Panc1 (cell line): ENCODE measurements at places on chromosomes 6 and 20.
A peak's percentile ranks its signal among the peaks of the same experiment; 100 is the strongest.

- peak; percentile 15 for DNase-seq
These were observed 5.2 kb downstream of the SLC35D3 start for GRCh38 chr6:136927292-136927691.

GRCh38 chr6:157877573-157878438 lies 54.8 kb downstream of the SNX9 start:
- no peak for DNase-seq

DNA sequence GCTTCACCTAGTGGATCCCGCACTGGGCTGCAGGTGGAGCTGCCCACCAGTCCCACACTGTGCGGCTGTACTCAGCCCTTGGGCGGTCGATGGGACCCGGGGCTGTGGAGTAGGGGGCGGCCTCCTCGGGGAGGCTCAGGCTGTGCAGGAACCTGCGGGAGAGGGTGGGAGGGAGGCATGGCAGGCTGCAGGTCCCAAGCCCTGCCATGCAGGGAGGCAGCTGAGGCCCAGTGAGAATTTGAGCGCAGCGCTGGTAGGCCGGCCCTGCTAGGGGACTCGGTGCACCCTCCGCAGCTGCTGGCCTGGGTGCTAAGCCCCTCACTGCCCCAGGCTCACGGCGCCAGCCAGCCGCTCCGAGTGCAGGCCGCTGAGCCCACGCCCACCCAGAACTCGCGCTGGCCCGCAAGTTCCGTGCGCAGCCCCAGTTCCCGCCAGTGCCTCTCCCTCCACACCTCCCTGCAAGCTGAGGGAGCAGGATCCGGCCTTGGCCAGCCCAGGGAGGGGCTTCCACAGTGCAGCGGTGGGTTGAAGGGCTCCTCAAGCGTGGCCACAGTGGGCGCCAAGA lies 1407.6 kb downstream of the EPHA7 start:
- DNase-seq: no peak

- DNase-seq: peak; percentile 51
These were observed 21.2 kb upstream of the NFATC2 start for GRCh38 chr20:51563486-51564332.

DNA sequence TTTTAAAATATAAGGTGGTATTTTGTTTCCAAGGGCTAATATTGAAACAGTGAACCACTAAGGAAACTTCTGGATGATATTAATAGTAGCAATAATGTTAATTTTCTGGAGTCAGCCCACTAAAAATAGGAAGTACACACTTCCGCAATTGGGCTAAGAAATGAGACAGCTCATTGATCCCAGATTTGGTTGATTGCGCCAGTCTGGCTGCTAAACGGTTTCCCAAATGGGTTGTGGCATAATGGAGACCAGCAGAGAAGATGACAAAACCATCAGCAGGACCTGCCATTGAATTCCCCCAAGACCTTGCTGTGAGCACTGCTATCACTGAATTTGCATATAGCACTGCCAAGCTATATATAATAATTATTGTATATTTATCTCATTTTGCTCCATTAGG lies 71.2 kb upstream of the SGK1 start:
- no peak for DNase-seq

GRCh38 chr6:47865206-47865605 lies 83.4 kb downstream of the OPN5 start:
- DNase-seq: no peak

DNA sequence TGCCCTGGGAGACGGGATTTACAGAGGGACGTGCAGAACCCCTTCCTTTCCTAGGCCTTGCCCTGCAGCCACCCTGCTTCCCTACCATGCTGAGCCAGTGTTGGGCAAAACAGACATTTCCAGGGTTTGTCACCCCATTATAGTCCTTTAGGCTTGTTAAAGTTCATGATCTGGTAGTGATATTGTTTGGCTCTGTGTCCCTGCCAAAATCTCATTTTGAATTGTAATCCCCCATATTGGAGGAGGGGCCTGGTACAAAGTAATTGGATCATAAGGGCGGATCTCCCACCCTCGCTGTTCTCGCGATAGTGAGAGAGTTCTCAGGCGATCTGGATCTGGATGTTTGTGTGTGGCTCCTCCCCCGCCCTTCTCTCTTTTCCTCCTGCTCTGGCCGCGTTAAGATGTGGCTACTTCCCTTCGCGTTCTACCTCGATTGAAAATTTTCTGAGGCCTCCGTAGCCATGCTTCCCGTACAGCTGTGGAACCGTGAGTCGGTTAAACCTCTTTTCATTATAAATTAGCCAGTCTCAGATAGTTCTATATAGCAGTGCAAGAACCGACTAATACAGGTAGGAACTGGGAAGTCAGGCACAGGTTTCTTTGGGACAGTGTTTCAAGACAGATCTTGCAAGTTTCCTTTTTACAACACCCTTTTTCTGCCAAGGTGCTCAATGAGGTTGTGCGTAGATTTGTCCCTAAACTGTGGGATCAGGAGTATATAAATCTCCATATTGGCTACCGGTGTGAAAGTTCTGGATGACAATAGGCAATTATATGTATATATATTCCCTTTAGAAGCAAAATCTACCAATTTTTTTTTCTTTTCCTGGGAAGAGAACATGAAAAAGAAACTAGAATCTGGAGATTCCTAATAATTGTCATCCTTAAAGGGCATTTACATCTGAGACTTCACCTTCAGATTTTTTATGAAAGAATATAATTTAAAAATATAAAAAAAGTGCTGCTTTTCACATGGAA lies 152.1 kb downstream of the SAMD5 start:
- DNase-seq: no peak

GRCh38 chr6:169935861-169936260 lies 184.4 kb downstream of the ERMARD start:
- DNase-seq: no peak

- no peak for DNase-seq
These were observed 97.0 kb downstream of the RAMACL start for GRCh38 chr6:166489301-166490155.

- no peak for DNase-seq
These were observed 570 bp upstream of the FANCE start for GRCh38 chr6:35451354-35452182.

GRCh38 chr6:23650676-23651075 lies 475.3 kb upstream of the NRSN1 start:
- DNase-seq: no peak

- no peak for DNase-seq
These were observed 10.1 kb upstream of the ITPR3 start for GRCh38 chr6:33610779-33611732.

GRCh38 chr20:23161968-23162696 lies 76.0 kb upstream of the CD93 start:
- DNase-seq: no peak

DNA sequence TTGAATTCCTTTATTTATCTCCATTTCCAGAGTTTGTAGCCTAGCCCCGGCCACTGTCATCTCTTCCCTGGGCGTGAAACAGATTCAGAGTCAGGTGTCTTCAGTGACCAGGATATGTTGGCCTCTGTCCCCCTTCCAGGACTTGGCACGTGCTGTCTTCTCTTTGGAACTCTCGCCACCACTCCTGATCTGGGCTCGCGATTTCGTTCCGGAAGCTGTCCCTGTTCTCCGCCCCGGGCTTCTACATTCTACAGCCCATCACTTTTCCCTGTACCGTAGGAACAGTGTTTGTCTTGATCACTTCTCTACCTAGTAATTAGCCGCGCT lies 739 bp downstream of the GSS start:
- no peak for DNase-seq

DNA sequence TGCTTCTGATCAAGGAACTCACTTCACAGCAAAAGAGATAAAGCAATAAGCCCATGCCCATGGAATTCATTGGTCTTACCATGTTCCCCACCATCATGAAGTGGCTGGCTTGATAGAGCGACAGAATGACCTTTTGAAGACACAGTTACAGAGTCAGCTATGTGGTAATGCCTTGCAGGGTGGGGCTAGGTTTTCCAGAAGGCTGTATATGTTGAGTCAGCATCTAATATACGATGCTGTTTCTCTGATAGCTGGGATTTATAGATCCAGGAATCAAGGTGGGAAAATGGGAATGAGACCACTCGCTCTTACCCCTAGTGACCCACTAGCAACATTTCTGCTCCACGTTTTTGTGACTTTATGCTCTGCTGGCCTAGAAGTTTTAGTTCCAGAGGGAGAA lies 220.7 kb upstream of the RSPO3 start:
- no peak for DNase-seq

- no peak for DNase-seq
These were observed 63.2 kb downstream of the SLC24A3 start for GRCh38 chr20:19275630-19276071.

DNA sequence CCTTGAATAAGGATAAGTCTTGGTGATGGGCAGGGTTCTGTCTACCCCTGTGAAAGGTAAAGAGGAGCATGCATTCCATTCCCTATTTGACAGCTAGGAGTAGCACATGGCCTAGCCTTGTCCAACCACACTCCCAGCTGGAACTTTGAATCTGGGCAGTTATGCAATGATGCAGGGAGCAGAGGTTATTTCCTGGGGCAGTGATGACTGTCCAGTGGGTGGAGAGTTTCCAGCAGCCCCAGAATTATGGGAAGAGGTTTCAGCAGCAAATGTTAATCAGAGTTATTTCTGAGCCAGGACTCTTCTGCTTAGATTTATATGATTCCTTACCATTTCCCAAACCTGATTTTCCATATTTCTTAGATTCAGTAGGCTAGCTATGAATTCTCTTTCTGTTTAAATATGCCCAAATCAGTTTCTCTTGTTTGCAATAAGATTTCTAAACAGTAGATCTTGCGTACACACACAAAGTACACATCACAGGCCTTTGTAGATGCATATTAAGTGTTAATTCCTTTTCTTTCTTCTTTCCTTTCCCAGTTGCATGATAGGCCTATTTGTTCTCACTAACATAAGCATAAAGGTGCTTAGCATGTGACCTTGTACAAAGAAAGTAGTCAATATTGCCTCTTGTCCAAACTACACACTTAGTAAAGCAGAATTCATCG lies 17.3 kb upstream of the TXLNB start:
- no peak for DNase-seq

GRCh38 chr20:51812861-51813260 lies 10.5 kb upstream of the SALL4 start:
- DNase-seq: no peak

- DNase-seq: no peak
These were observed 508.4 kb upstream of the SULF2 start for GRCh38 chr20:48293671-48294070.

DNA sequence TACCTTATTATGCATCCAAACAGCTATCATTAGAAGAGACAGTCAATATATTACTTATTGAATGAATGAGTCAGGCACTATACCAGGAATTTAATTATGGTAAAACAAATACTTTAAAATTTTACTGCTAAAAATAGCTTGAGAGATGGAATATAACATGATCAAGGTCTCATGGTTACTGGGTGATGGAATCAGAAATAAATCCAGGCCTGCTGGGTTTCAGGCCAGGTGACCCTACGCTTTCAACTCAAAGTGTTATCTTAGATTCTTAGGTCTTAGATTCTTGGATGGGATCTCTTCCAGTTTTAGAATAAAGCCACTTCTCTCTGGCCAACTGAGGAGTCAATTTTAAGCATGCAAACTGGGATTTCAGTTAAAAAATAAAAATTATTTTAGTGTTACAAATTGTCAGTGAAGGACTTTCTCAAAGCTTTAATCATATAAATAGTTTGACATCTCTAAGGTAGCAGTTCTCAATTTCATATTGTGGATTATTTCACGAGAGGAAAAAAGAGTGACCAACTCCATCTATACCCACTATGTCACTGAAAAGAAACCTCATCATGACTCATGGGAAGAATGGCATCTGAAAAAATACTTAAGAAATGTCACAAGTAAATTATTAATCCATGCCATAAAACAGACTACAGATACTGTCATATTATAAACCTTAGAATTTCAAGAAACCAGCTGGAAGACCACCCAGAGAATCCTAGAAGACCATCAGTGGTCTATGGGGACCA lies 283.4 kb upstream of the RUNX2 start:
- no peak for DNase-seq

DNA sequence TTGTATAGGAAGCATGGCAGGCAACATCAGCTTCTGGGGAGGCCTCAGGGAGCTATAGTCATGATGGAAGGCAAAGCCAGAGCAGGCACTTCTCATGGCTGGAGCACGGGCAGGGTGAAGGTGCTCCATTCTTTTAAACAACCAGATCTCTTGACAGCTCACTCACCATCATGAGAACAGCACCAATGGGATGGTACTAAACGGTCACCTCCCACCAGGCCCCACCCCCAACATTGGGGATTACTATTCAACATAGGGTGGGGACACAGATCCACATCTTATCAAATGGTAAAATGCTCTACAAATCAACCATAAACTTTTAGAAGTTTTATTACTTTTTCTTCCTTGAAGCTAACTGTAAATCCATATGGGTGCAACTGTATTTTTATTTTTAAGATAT lies 61.5 kb downstream of the MAP3K4 start:
- no peak for DNase-seq

- peak; percentile 73 for DNase-seq
These were observed at the start of gene MED23 for GRCh38 chr6:131627724-131628682. Gene MED23 (minus strand): TSS chr6:131628242. CDS start chr6:131628049, 193 bp downstream.

DNA sequence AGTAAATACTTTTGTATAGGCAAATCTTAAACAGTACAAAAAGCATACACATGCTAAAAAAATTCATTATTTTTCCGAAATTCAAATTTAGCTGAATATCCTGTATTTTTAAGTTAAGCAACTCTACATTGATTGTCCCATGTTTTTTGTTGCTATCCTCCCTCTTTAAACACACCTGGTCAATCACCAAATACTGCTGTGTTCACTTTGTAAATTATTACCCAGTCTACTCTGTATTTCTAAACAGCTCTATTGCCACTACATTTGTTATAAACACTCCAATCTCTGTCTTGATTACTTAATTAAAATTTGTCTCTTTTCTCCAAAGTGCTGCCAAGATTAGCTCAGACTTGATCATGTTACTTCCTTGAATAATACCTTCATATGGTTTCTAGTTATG lies 466.5 kb upstream of the GJE1 start:
- DNase-seq: no peak

DNA sequence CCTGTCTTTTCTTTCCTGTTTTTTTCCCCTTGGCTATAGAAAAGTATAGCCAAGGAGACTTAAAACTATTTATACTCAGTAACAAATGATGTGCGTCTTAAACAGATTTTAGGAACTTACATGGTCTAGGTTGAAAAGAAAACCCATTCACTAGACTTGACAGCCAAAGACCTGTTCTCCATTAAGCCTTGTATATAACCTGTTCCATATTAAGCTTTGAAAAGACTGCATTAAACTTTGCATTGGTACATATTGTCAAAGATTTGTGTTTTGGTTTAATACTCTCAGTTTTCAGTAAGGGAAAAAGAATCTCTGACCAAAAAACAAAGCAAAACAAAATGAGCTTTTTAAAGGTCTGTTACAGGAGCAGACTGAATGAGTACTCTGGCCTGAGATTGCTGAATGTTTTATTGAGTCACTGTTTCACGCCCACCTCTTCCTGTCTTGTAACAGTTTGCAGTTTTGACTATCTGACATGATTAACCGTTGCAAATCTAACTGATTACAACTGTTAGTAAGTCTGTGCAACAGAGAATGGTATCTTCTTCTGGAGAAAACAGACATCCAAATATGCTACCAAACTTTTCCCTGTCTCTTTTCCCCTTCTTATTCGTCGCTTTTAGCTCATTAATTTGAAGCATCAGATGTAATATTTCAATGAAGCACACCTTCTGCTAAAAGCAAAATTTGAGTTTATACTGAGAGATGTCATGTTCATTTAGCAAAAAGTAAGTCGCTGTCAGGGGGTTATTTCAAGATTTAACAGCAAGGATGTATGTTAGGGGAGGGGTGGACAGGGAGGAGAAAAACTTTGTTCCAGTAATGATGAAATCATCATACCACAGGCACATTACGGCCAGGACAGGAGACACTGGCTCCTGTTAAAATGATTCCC lies 59.1 kb upstream of the SUPT3H start:
- no peak for DNase-seq
